ENCODE measurements at places on chromosomes 4 and X. TPM values are rescaled to one million over a fixed set of nuclear protein-coding genes. Genes with fewer than 3 reads are reported as not detected.

DNA sequence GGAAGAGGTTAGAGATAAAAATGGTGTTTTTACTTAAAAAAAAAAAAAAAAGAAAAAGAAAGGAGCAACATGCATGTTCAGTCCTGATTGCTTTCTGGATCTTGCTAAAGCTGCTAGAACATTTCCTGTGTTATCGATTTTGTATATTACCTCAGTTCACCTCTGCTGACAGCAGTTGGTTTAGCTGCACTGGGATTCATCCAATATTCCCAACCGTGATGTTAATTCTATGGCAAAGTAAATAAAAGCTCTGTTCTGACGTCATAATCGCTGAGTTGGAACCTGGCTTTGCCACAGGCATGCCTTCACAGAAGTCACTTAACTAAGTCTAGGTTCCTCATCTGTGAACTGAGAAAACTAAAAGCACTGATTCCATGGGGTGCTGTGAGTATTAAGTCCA, 90.7 kb upstream of the SORBS2 start:
- DNase-seq = no peak

XK gene
- total RNA-seq = 3.0 TPM

GRCh38 chr4:15891312-15891711, 47.2 kb downstream of the FGFBP1 start:
- DNase-seq = no peak

DNA sequence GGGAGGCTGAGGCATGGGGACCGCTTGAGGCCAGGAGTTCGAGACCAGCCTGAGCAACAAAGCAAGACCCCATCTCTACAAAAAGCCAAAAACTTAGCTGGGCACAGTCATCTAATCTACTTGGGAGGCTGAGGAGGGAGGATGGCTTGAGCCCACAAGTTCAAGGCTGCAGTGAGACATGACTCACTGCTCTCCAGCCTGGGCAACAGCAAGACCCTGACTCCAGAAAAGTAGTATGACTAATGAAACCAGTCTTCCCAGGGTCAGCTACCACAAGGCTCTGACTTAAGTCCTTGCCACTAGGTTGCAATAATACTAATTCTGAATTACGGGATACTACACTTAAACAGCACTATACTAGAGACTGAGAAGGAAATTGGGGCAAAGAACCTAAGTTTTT, 33.1 kb downstream of the ERVMER34-1 start:
- DNase-seq = no peak

FATE1 gene
- not detected for total RNA-seq

DNA sequence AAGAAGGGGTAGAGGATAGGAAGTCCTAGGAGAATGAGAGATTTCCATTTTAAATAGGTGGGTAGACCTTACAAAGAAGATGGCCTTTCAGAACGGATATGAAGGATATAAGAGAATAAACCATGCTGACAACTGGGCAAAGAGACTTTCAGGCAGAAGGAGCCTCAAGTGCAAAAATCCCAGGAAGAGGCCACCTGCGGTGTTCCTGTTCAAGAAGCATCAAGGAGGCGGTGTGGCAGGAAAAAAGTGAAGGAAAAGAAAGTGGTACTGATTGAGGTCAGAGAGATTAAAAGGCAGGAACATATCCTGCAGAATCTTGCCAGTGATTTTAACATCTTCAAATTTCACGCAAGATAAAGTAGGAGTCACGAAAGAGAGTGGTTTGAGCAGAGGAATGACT, 172.0 kb downstream of the FSTL5 start:
- DNase-seq = no peak

DNA sequence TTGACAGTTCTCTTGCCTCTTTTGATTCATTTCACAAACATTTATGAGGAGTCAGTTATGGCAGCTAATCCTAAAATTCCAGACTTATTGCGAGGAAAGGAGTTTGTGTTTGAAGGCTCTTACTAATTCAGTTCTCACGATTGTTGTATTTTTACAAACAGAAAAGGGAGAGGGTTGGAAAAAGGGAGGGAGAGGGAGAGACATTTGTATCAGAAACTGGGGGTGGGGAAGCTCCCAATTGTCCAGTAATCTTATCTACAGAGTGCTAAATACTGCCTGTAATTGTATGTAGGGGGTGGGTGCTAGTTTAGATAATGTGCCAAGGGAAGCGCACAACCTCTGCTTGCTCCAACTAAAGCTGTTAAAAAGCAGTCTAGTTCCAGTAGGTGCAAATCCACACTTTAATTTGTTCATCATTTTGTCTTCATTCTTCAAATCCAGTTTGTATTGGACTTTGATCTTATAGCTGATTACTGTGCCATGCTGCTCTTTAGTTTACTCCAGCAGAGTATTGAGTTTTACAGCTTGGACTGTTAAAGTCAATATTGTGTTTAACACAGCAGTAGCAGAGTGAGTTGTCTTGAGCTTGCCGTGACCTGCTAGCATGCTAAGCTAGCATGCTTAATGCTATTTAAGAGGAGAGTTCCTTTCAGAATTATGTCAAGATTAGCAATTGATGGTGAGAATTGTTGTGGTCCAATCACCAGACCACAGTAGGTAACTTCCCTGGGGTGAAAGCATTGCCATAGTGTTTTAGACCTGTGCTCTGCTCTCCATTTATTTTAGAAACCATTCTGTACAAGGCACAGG, 13.9 kb downstream of the FNIP2 start:
- DNase-seq = no peak

FLNA gene
- 152 TPM for total RNA-seq

DNA sequence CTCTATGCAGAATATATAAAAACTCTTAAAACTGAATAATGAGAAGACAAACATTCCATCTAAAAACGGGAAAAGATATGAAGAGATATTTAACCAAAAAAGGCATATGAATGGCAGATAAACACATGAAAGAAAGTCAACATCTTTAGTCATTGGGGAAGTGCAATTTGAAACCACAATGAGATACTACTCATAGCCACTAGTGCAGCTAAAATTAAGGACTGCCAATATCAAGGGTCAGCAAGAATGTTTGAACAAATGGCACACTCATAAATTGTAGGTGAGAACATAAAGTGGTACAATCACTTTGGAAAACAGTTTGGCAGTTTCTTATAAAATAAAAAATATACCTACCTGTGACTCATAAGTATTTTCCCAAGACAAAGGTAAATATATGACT, 534.9 kb upstream of the DIPK2B start:
- no peak for DNase-seq

- DNase-seq = no peak
Measured at GRCh38 chr4:74635074-74635473, 159.2 kb downstream of the BTC start.

COL4A6 gene
- under 0.01 TPM for total RNA-seq

MUC7 gene
- total RNA-seq = not detected

DNA sequence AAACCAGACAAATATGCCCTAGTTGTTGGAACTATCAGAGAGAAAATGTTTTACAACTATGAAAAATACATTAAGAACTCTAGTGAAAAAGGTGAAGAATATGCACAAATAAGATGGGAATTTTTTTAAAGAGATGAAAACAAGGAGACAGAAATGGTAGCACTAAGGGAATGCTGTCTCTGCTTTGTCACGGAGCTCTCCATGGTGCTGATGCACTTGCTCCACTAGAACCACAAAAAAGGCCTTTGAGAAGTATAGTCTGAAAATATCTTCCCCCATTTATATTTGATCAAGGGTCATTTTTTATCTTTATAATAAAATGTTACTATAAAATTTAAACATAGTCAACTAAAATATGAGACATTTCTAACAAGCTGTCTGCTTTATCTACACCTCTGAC, 1655.5 kb upstream of the AGA start:
- DNase-seq = no peak

- no peak for DNase-seq
Measured at GRCh38 chr4:146368209-146368608, 153.5 kb downstream of the SLC10A7 start.

GRCh38 chr4:40878548-40879055, 128.8 kb downstream of the NSUN7 start:
- DNase-seq = no peak

GRCh38 chr4:147345662-147346061, 135.2 kb upstream of the EDNRA start:
- DNase-seq = no peak

DNA sequence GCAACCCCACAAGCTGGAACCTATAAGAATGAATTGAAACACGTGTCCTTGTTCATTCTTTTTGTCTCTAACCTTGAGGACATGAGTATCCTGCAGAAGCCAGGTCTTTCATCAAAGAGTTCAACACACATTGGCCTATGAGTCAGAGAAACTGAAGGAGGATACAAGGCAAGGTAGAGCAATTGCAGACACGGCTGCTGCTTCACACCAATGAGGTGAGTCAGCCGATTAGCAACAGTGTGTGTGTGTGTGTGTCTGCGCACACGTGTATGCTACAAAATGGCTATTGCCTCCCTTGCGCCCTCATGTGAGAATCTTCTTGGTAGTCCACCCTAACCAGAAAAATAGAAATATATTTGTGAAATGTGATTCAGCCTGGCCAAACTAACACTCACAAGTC, 1477.7 kb upstream of the IGFBP7 start:
- DNase-seq = no peak

- DNase-seq = no peak
Measured at GRCh38 chr4:128298852-128299251, 11.2 kb upstream of the PGRMC2 start.

DNA sequence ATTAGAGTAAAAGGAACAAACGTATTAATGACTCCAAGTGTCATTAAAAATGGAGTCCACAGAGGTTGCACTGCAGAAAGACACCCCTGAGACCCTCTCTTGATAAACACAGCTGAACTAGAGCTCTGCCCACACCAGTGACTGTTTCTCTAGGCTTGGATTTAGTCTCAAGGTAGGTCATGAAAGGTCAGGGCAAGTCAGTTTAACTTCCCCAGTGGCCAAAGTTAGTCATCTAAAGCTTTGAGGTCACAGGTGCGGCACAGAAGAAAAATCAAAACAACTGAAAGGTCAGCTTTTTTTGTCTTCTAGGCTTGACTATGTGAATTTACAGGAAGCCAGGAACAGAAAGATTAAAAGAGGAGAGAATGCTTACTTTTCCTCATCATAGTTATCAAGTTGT, 749.6 kb downstream of the RAB28 start:
- DNase-seq = no peak

TAF7L gene
- total RNA-seq = 0.33 TPM

DNA sequence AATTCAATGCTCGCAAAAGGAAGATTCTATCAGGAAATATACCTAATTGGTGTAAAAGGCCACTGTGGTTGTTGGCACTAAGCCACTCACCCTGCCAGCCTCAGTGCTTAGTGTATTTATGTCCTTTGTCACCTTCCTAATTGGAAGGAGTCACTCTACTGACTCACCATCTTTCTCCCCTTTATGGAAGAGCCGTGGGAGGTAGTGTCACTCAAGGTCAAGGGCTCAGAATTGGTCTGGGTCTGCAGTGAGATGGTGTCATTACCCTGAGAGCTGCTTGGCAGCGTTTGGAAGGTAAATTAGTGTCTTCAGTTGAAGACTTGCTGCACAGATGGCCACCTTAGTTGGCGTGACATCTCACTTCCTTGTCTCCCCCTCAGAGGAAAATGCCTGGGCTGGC, 41.7 kb upstream of the CDKN2AIP start:
- DNase-seq = no peak

GRCh38 chr4:26884486-26884988, 23.9 kb downstream of the STIM2 start:
- no peak for DNase-seq

DNA sequence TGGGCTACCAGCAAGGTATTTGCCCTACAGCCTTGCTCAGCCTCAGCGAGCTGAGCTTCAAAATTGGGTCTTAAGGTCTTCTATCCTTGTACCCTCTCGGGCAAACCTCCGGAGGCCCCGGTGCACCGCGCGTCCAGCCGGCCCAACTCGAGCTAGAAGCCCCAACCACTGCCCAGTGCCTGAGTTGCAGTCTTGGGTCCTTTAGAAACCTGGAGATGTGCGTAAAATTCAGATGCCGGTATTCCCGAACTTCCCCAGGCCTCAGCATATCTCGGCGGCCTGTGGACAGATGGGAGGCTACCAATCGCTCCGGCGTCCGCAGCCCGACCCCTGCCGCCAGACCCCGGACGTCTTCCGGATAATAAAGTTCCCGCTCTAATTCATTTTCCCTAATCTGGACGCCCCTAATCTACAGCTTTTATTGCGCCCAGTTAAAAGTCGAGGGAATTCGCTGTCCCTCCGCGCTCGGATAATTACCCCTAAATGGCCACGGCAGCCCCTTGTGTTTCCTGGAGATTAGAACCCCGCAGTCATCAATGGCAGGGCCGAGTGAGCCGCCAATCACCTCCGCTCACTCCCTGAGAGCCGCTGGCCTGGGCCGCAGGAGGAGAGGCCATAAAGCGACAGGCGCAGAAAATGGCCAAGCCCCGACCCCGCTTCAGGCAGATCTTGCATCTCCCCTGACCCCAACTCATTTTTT, 1.5 kb upstream of the MSX1 start:
- DNase-seq = no peak

PNMA3 gene
- 0.17 TPM for total RNA-seq

DNA sequence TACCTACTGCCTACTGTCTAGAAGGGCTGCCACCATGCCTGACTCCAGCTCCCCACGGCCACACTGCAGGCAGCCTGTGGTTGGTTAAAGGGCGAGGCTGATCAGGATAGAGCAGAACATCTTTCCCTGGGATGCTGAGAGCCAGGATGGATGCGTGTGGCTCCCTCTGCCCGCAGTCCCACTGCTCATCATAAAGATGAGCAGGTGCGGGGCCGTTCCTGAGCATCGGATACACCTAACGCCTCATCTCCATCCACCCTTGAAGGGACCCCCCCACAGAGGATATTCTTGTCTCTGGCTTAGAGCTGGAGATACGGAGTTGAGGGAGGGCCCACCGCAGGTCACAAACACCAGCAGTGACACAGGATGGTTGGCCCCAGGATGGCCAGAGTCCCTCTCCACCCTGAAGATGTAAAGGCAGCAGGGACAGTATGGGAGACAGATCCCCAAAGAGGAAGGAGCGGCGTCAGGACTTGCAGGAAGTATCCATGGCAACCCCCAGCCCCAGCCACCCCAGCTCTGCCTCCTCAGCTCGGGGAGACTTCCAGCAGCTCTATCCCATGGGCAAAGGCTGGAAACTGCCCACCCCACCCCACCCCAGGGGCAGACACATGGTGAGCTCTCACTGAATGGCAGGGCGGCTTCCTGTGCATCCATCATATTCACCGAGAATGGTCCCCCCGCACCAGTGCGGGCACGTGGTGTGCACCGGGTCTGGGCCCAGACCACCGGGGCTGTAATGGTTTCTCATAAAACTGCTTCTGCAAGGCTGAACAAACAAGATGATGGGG, 19.3 kb downstream of the PPP2R2C start:
- DNase-seq = no peak

- no peak for DNase-seq
Measured at GRCh38 chrX:115521741-115522140, 39.2 kb upstream of the PLS3 start.

MAMLD1 gene
- total RNA-seq = 0.59 TPM

C4orf50 gene
- 0.17 TPM for total RNA-seq

TRIM75 gene
- not detected for total RNA-seq

MAGEB10 gene
- total RNA-seq = not detected

DNA sequence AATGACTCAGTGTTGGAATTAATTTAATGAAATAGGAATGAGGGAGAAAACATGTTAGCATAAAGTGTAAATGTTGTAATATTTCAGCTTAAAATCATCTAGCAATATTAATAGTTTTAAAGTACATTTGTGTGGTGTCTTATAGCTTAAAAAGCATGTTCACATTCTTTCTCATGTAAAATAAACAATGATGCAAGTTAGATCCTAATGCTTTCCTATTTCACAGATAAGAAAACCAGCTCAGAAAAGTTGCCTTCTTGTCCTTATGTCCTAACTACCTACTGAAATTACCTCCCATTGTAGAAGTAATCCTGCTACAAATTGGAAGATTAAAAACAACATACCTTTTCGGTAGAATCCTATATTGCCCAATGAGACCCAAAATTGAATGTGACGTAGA, 40.9 kb upstream of the PRDM8 start:
- DNase-seq = no peak

- DNase-seq = no peak
Measured at GRCh38 chr4:84809946-84810345, 156.5 kb downstream of the WDFY3 start.

All from liver (tissue), 10 donors.